ENCODE measurements at places on chromosomes 3 and 15.

DNA sequence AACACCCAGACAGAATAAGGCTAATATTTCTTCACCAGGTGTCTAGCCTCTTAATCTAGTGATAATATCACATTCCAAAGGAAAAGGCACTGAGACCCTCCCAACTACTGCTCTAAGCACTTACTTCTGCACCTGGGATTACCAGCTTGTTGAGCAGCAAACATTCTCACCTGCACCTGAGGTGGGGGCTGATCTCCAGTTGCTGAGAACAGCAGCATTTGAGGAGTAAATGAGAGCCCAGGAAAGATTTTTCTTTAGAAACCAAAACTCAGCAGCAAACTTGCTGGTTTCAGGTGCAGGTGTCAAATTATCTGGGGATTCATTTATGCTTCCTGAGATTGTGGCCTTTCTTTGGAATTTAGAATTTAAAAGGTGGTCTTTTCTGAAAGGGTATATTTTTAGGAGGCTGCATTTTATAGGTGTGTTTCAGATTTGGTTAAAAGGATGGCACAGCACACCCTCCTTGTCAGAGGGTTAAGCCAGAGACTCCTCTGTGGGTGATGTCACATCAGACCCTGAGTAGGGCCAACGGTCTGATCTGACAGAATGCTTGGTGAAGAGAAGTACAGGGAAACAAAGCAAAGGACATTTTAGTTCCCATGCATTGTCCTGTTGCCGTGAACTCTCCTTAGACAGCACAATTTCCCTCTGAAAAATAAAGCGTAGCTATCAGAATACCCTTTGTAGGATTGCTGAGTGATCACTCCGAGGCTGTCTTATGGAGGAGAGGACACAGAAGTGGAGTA is 411.0 kb upstream of the ATP11B start:
- no peak for DNase-seq

GRCh38 chr3:110654843-110655502 is 416.6 kb upstream of the NECTIN3 start:
- no peak for DNase-seq

- DNase-seq: no peak
Observed at GRCh38 chr3:45774581-45775521, 21.5 kb downstream of the SLC6A20 start.

GRCh38 chr3:44326019-44326418 is 12.5 kb upstream of the TCAIM start:
- DNase-seq: no peak

GRCh38 chr15:38040615-38041014 is 106.2 kb downstream of the TMCO5A start:
- DNase-seq: no peak

DNA sequence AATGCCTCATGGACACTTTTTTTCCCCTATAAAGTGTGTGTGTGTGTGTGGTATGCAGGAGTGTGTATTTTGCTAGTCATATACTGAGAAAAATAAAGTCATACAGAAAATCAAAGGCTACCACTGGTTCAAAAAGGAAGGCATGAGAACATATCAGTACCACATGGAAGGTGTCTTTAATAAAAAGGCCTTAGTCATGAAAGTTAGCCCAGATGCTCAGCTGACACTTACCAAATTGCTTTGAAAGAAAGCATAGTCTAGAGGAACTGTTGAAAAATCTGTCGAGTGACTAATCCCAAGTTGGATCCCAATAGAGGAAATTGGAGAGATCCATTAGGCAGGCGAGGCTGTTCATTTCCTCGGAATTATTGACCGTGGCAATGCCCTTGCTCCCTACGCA is 432.9 kb upstream of the CFAP20DC start:
- DNase-seq: no peak

DNA sequence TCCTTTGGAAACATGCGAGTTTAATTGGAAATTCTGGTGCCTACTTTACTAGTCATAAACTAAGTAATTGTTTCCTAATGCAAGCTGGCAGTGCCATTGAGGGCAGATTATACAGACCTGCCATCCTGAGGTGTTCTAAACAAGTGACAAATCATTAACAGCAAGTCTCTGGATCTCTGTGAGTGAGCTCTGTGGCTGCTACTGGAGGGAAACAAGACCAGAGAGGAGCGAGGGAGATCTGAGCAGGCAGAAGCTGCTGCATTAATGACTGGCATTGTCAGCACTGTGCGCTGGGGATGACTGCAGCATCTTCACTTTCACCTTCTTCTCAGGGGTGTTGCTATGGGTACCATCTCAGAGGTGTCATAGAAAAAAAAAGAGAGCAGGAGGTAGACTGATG is 308.4 kb upstream of the DPH6 start:
- no peak for DNase-seq

DNA sequence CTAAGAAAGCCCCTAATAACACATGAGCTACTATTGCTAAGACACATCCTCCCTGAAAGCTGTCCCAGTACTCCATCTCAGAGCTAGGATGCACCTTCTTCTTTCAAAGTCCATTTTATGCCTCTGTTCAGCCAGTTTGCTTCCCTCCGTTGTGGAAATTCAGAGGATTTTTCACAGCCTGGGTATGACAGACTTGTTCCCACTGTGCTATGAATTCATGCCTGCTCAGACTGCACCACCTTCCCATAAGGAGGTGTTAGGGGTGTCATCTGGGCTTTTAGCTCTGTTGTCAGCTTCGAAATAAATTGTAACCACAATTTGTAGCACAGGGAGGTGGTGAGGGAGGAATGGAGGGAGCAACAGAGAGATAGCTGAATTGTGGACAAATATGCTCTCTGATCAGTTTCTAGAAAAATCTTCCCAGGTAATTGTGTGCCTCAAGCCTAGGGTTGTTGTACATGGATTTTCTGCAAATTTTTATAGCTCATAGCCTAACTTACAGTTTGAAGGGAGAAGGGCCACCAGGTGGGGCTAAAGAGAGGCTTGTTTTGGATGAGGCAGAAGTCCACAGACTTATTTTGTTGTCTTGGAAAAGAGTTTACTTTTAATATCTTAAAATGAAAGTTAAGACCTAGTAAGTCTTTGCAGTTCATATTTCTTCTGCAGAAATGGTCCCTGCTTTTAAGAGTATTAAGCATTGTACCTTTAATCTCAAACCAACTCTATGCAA is 462.0 kb downstream of the PDCD6IP start:
- DNase-seq: no peak

- DNase-seq: no peak
Observed at GRCh38 chr3:128327606-128328031, 139.1 kb downstream of the DNAJB8 start.

DNA sequence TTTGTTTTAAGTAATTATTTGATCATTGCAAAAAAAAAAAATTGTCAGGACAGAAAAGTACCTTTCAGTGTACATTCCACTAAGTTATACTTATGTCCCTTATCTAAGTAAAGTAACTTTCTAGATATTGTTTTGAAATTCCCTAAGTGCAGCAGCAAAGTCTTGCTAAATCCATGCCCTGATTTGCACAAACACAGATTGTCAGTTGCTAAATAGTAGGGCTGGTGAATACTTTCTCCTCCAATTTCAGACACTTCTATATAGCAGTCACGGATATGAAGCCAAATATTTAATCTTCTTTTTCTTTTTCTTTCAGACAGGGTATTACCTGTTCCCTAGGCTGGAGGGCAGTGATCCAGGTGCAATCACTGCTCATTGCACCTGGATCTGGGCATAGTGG is 12.9 kb downstream of the LRRC2 start:
- DNase-seq: no peak

- DNase-seq: no peak
Observed at GRCh38 chr15:31024330-31024729, 32.9 kb upstream of the MTMR10 start.

GRCh38 chr15:35104526-35105147 is 19.5 kb upstream of the NANOGP8 start:
- no peak for DNase-seq

DNA sequence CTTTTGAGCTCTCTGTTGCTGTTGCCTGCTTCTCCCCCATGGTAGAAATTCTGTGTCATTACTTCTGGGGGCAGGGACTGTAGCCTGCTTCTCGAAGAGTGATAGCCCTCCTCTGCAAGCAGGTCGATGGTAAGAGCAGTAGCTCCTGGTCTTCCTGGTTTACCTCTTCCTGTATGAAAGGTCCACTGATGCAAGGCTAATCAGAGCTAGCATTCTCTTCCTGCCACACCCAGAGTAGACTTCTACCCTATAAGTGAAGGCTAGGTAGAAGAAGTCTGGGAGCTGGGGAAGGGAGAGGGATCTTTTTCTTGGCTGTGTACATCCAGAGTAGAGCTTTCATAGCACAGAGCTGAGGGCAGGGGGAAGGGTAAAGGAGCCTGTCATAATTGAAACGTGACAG is 357.0 kb downstream of the SQOR start:
- DNase-seq: no peak

DNA sequence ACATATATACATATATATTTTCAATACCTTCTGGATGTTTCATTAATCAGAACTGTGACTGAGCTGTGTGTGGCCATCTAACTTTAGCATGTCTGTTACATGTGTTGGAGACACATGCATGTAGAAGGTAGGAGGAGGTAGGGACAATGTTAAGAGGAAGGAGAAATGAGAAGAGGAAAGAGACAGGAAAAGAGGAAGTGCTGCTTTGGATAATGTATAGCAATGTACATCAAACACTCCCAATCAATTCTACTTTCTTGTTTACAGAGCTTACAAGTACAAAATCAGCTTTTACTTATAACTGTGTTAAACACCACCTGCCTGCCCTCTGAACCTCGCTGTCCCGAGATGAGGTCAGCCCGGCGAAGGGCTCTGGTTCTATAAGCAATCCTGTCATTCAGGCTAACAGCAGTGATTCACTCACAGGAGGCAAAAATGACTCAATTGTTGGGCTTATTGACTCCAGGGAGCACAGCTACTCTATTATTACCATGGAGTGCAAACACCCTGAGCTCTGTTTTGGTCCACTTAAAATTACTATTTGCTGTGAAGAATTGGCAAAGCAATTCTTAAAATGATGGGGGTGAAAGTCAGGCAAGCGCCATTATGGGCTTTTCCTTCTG is 188.9 kb downstream of the MEIS2 start:
- DNase-seq: no peak

GRCh38 chr3:67201026-67201425 is 202.9 kb downstream of the KBTBD8 start:
- no peak for DNase-seq

DNA sequence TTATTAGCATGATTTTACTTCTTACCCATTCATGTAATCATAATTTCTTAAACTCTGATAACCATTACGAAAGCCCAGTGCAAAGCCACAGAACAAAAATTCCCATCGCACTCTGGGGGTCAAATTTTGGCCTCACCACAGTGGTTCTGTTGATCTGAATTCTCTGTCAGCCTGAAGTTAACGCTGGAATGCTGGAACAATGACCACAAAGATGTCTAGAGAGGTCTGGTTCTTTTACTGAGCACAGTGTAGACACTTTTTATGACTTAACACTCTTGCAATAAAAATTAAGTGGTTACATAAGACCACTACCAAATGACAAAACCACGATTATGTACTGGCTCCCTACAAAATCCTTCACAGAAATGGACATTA is 94.7 kb downstream of the PDZRN3 start:
- DNase-seq: peak; percentile 71

- no peak for DNase-seq
Observed at GRCh38 chr15:43859546-43859945, 32.7 kb downstream of the WDR76 start.

DNA sequence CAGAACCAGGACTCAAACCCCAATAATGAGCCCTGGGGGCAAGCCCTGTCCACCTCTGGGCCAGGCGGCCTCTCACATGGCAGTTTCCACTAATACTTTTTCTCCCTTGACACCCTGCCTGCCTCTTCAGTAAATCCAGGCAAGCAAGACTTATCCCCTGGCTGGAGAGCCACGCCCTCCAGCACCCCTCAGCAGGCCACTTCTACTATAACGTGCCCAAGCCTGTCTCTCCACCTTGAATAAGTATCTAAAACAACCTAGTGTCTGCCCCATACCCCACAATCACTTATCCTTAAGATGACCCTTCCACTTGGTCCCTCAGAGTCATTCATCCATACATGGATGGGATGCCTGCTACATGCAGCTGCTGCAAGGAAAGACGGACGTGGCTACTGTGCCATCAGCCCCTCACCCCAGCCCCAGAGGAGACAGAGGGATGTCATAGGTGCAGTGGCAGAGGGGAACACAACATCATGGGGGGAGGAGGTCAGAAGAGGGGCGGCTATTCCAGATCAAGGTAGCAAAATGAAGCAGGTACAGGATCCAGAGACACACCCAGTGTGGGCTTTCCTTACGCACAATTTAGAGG is 63.4 kb downstream of the LRIG1 start:
- no peak for DNase-seq

- DNase-seq: peak; percentile 80
Observed at GRCh38 chr3:9036404-9037131, 73.3 kb upstream of the RAD18 start.

- DNase-seq: no peak
Observed at GRCh38 chr3:127831723-127832172, 9.4 kb upstream of the MGLL start.

DNA sequence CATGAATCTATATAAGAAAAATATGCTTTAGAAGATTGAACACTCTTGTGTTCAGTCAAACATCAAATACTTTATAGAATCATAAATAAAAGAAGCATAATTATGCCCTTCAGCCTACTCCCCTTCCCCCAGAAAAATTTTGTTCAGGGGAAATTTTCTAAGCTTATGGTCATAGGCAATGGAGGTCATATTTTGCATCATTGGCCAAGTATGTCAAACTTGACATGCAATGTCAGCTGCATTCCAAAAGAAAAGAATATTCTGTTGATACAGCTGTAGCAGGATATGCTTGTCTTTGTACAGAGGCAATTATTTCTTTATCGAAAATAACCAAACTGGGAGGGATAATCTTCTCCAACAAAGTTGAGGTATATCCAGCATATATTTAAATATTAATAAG is 328.2 kb downstream of the ZIC1 start:
- no peak for DNase-seq

DNA sequence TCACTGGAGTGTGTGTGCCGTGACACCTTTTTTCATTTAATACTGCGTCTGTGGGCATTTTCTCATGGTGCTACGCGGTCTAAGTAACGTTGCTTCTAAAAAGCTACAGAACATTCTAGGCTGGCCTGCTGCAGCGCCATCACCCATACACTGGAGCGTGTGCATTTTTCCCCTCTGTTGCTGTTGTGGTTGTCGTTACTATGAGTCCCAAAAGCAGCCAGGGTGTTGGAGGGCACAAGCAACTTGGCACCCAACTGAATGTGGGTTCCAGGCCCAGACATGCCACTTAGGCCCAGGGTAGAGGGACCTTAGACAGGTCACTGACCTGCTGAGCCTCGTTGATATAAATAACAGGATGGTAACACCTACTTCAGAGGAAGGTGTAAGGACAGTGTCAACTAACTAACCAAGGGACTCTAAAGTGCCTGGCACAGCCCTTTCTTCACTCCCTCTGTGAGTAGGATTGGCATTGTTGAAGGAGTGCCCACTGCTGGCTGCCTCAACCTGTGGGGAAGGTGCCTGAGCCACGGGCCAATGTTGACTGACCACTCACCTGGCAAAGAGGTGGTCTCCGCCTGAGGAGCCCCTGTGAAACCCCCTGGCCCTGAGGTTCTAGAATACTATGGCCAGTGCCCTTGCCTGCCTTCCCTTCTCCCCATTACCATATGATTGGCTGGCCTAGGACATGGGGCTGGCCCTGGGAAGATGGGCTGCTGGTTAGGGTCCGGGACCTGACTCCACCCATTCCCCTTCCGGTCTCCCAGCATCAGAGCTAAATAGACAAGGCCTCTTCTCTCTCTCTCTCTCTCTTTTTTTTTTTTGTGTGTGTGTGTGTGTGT is 3.5 kb downstream of the CSK start:
- no peak for DNase-seq

GRCh38 chr15:78149805-78150751 is 916 bp downstream of the IDH3A start:
- peak; percentile 48 for DNase-seq

GRCh38 chr3:31927811-31928210 is 53.3 kb downstream of the OSBPL10 start:
- DNase-seq: no peak
